Mesangial cell (primary cell): ENCODE measurements at places on chromosomes 4 and X. TPM values are rescaled to one million over a fixed set of nuclear protein-coding genes. Genes with fewer than 3 reads are reported as not detected.

Gene GPC3
- total RNA-seq = 0.65 and 3.7 TPM in 2 replicates

Gene ITIH6
- not detected in 2 replicates for total RNA-seq

Gene KLHL2
- total RNA-seq = 8.8 and 10.6 TPM in 2 replicates

Gene TMEM35A
- 0.16 and 0.38 TPM in 2 replicates for total RNA-seq

Gene GPR50
- not detected in 2 replicates for total RNA-seq

Gene TSPAN7
- total RNA-seq = 0.49 and 1.8 TPM in 2 replicates

Gene PDE6B
- 4.2 and 29.0 TPM in 2 replicates for total RNA-seq

Gene PLAC8
- 0.98 and 1.3 TPM in 2 replicates for total RNA-seq

Gene RHOXF1
- total RNA-seq = not detected in 2 replicates

Gene CTAG2
- total RNA-seq = 2.8 TPM in 1 of 2 replicates, not detected in the other

Gene CLNK
- not detected in 2 replicates for total RNA-seq

Gene TCP11X2
- not detected in 2 replicates for total RNA-seq

Gene MAGEC3
- not detected in 2 replicates for total RNA-seq
